ENCODE measurements at places on chromosomes 7 and 10. TPM values are rescaled to one million over a fixed set of nuclear protein-coding genes. Genes with fewer than 3 reads are reported as not detected.

TCF7L2 gene
- total RNA-seq, result 32.4 TPM

YKT6 gene
- total RNA-seq, result 60.2 TPM

CALHM1 gene
- not detected for total RNA-seq

REPIN1 gene
- total RNA-seq, result 95.8 TPM

DNA sequence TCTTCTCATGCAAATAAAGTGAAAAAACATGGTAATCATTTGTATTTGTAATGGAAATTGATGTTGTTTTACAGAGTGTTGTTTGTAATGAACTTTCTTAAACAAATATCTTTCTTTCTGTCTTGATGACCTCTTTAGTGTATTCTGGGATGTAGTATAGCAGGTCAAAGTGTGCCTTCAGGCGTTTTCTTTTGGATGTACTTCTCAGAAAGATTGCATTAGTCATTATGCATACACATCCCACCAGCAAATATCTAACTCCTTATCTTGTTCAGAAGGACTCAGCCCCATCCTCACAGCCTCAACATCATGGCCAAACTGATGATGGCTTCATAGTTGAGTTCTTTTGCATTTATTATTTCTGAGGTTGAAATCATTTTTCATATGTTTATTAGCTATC lies 124.7 kb downstream of the LRRC18 start:
- no peak overlapping the region for H3K27ac ChIP-seq
- no peak overlapping the region for H3K4me3 ChIP-seq
- no peak for DNase-seq
- H3K36me3 ChIP-seq, result no peaks in the 10 kb centered on the region
- H3K27me3 ChIP-seq, result no peaks in the 10 kb centered on the region
- no peaks in the 10 kb centered on the region for H3K4me1 ChIP-seq

DNA sequence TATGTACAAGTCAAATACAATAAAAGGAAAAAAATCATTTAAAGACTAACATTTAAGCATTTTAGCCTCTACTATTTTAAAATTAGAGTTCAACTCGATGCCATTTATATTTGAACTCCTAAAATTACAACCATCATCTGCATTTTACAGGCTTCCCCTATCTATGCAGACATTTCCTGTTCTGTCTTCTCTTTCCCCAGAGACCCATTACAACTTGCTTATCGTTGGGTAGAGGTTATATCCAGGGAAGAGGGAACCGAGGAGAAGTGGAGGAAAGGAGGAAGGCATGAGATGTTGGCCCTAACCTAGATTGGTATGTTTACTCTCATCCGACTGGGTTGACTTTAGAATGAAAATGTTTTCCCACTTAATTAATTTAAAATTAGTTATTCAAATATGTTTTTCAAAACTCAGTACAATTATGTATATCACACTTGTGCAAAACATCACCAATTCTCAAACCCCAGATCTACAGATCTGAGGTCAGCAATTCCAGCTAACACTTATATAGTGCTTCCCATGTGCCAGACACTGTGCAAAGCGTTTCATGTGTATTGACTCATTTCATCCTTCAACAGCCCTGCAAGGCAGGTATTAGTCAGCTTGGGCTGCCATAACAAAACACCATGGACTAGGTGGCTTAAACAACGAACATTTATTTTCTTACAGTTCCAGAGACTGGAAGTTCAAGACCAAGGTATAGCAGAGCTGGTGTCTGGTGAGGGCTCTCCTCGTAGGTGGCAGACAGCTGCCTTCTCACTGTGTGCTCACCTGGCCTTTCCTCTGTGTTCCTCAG lies 27.3 kb upstream of the HERPUD2 start:
- H3K27me3 ChIP-seq, result no peaks in the 10 kb centered on the region
- H3K4me3 ChIP-seq, result no peak overlapping the region
- H3K4me1 ChIP-seq, result peaks cover 2% of the 10 kb centered on the region
- H3K36me3 ChIP-seq, result no peaks in the 10 kb centered on the region
- H3K27ac ChIP-seq, result no peak overlapping the region

DNA sequence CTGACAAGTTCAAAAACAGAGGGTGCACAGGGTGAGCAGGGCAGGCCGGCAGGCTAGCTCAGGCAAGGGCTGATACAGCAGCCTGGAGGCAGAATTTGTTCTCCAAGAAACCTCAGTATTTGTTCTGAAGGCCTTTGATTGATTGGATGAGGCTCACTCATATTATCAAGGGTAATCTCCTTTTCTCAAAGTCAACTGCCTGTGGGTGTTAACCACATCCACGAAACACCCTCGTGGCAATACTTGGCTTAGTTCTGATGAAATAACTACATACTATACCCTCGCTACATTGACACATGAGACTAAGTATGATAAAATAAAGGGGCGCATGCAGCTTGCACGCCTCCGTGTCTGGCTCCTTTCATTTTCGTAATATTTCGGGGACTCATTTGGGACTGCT lies 4.4 kb upstream of the PPP2R2D start:
- H3K4me3 ChIP-seq, result no peak overlapping the region
- H3K4me1 ChIP-seq, result peaks cover 4% of the 10 kb centered on the region
- no peaks in the 10 kb centered on the region for H3K27me3 ChIP-seq
- DNase-seq, result no peak
- no peak overlapping the region for H3K27ac ChIP-seq
- no peaks in the 10 kb centered on the region for H3K36me3 ChIP-seq

DNA sequence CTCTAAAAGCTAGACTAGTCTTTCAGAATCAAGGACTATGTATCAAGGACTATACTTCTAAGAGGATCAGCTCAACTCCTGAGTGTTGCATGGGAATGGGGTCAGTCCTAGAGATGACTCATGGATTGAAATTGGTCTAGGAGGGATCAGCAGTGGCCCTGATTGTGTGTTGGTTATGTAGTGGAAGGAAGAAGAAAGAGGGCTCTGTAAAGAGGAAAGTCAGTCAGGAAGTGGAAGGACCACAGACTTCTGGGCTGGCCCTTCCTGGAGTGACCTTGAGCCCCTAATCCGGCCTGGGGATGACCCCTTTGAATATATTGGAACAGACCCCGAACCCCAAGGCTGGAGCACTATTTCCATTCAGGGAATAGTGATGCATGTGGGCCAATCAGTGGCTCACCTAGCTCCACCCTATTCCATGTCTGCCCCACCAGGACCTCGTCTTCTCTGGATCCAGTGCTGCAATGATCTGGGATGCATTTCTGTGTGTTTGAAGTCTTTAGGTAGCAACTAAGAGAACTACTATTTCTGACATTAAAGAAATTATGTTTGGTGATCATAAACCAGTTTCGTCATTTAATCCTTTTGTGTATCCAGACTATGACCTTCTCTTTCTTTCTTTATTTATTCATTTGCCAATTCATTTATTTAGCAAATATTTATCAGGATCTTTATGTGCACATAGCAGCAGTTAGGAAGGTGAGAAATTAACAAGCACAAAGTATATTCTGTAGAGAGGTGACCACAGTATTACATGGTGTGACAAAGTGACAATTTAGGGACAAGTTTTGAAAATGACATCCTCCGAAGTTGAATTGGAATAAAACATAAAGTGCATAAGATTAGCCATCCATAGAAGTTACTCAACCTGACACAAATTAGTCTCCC lies 48.6 kb upstream of the KIF5B start:
- no peaks in the 10 kb centered on the region for H3K36me3 ChIP-seq
- no peak overlapping the region for H3K27ac ChIP-seq
- H3K4me1 ChIP-seq, result no peaks in the 10 kb centered on the region
- no peaks in the 10 kb centered on the region for H3K27me3 ChIP-seq
- no peak for DNase-seq

DNA sequence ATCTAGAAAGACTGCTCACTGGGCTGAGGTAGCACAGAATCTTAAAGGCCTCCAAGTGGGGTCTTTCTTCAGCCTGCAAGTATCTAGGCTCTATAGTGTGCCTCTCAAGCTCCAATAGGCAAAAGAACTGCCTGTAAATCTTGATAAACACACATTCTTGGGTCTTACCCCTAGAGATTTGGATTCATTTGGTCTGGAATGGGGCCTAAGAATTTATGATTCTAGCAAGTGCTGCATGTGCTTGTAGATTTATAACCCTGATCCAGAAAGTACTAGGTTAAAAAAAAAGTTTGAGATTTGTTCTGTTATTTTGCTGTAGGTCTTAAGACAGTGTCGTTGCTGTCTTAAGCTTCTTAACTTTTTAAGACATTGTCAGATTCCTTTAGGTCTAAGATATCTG lies 74.1 kb downstream of the RALA start:
- H3K4me1 ChIP-seq, result no peaks in the 10 kb centered on the region
- peaks cover 5% of the 10 kb centered on the region for H3K36me3 ChIP-seq
- DNase-seq, result peak; percentile 33

DNA sequence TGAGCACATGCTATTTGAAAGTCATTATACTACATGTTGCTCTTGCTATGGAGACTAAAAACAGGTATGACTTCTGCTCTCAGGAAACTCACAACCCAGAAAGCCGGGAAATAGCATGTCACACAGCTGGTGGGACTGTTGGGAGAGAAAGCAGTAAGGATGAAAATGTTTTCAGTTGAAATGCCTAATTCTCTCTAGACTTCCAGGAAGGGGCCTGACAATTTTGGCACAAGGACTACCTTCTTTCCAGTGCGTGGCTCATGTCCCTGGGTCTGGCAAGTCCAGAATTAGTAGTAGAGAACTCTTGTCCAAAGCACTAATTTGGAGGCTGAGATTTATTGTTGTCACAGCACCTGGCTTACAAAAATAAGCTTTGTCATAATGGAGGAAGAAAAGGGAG lies 567.6 kb downstream of the LRMDA start:
- H3K4me3 ChIP-seq, result no peak overlapping the region
- H3K27ac ChIP-seq, result no peak overlapping the region
- H3K4me1 ChIP-seq, result no peaks in the 10 kb centered on the region

DNA sequence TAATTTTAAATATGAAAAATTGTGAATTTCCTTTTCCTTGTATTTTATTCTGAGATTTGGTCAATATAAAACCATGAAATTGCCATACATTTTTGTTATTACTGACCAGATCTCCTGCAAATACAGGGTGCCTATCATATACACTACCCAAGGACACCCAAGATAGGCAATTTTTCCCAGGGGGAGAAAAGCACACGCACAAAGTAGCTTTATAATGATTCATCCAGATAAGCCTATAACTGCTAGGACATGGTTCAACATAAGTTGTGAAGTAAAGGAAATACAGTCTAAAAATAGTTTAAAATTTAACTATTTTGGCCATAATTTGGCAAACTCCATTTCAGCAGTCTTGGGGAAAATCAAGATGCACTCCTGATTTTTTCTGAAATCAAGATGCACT lies 4.8 kb downstream of the RUFY2 start:
- no peak for DNase-seq
- no peaks in the 10 kb centered on the region for H3K36me3 ChIP-seq
- no peaks in the 10 kb centered on the region for H3K27me3 ChIP-seq

GRCh38 chr7:27739301-27739908 lies 557 bp upstream of the TAX1BP1 start:
- no peaks in the 10 kb centered on the region for H3K27me3 ChIP-seq
- no peaks in the 10 kb centered on the region for H3K36me3 ChIP-seq
- H3K27ac ChIP-seq, result peak overlapping the region; percentile 99
- H3K4me3 ChIP-seq, result peak overlapping the region; percentile 93
- no peaks in the 10 kb centered on the region for H3K4me1 ChIP-seq
- no peak for DNase-seq

DNA sequence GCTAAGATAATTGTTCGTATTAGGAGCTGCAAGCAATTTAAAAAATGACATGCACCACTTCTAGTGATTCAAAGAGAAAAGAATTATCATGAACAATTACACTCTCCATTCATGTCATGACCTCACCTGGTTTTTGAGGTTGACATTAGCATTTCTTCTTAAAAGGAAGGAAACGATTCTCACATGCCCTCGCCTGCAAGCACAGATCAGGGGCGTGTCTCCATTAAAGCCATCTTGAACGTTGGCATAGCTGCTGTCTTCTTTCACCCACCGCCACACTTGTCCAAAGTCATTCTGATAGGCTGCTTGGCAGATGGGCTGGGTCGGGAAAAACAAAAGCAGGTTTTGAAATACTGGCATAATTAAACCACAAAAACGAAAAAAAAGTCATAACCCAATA lies 19.9 kb downstream of the ANKRD22 start:
- H3K36me3 ChIP-seq, result no peaks in the 10 kb centered on the region
- H3K27me3 ChIP-seq, result no peaks in the 10 kb centered on the region
- H3K4me3 ChIP-seq, result no peak overlapping the region
- DNase-seq, result no peak

DNA sequence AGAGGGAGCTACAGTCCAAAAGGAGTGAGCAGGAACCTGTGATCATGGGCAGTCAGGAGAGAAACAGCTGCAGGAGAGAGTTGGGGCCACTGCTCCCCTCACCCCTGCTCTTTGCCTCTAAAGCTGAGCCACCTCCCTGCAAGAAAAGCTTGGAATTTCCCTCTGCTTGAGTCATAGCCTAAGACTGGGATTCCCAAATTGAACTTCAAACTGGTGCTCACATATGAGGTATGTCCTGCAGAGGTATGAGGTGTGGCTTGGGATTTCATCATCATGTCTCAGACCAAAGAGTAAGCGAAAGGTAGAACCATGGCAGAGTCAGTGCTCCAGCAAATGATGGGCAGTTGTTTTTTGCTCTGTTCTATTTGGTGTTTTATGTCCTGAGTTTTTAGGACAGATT lies 237.1 kb upstream of the NRP1 start:
- no peak overlapping the region for H3K27ac ChIP-seq
- H3K36me3 ChIP-seq, result no peaks in the 10 kb centered on the region
- H3K27me3 ChIP-seq, result no peaks in the 10 kb centered on the region
- DNase-seq, result no peak
- no peak overlapping the region for H3K4me3 ChIP-seq
- H3K4me1 ChIP-seq, result no peaks in the 10 kb centered on the region

GRCh38 chr10:95517536-95518454 lies 43.4 kb downstream of the SORBS1 start:
- DNase-seq, result no peak
- H3K36me3 ChIP-seq, result no peaks in the 10 kb centered on the region
- H3K27me3 ChIP-seq, result no peaks in the 10 kb centered on the region
- H3K27ac ChIP-seq, result peak overlapping the region; percentile 38
- H3K4me1 ChIP-seq, result peaks cover 12% of the 10 kb centered on the region
- H3K4me3 ChIP-seq, result no peak overlapping the region

DNA sequence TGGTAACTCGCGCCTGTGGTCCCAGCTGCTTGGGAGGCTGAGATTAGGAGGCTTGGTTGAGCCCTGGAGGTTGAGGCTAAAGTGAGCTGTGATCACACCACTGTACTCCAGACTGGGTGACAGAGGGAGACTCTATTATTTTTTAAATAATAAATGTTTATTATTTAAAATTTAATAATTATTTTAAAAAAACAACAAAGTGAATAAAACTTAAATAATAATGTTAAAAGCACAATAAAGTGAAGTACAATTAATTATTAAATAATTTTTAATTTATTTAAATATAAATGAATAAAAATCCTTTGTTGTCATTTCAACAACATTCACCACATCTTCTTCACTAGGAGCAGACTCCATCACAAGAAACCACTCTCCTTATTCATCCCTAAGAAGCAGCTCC lies 64.8 kb downstream of the AVL9 start:
- H3K27me3 ChIP-seq, result no peaks in the 10 kb centered on the region
- H3K4me3 ChIP-seq, result no peak overlapping the region
- no peak overlapping the region for H3K27ac ChIP-seq
- DNase-seq, result no peak
- H3K4me1 ChIP-seq, result no peaks in the 10 kb centered on the region

Measured in kidney (tissue), 22 donors.